Activated CD8-positive, alpha-beta memory T cell treated with anti-CD3 and anti-CD28 coated beads for 1 hour (primary cell): ENCODE measurements at places on chromosomes 12 and 14.

GRCh38 chr14:74954232-74954946 lies 1.0 kb downstream of the PGF start:
- DNase-seq = no peak

- DNase-seq = no peak
Observed at GRCh38 chr14:38056270-38056669, 151.4 kb upstream of the SSTR1 start.

GRCh38 chr12:122867691-122868461 lies 28.0 kb downstream of the VPS37B start:
- no peak for DNase-seq

- no peak for DNase-seq
Observed at GRCh38 chr12:93918262-93918661, 230.1 kb upstream of the PLXNC1 start.

DNA sequence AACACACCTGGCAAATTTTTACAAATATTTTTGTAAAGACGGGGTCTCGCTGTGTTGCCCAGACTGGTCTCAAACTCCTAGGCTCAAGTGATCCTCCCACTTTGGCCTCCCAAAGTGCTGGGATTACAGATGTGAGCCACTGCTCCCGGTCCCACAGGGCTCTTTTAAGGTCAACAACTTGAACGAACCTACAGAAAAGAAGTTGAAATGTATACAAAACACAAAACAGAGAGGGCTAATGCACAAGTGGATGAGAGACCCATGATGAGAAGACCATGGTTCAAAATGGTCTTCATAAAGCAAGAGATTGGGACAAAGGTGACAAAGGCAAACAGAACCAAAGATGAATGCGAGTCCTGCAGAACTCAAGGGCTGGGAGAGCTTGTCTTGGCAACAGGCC lies 91.4 kb downstream of the CALM1 start:
- DNase-seq = no peak

- no peak for DNase-seq
Observed at GRCh38 chr12:110560946-110561345, 22.2 kb downstream of the PPTC7 start.

DNA sequence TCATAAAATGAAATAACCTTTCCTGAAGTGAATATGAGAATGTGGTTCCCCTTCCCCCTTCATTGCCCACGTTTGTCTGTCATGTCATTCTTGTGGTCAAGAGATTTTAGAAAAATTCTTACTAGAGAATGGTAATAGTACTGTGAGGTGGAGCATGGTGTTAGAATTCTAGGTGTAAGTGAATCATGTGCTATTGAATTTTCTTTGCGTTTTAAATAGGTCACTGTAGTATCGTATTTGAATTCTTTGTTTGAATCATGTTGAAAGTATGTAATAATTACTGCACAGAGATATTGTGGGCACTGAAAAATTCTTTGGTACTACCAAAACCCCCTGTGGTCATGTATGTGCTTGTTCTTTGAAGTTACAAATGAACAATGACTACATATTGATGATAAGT lies 49.9 kb downstream of the FUT8 start:
- DNase-seq = no peak

- DNase-seq = no peak
Observed at GRCh38 chr14:34766060-34766459, 51.7 kb upstream of the CFL2 start.

DNA sequence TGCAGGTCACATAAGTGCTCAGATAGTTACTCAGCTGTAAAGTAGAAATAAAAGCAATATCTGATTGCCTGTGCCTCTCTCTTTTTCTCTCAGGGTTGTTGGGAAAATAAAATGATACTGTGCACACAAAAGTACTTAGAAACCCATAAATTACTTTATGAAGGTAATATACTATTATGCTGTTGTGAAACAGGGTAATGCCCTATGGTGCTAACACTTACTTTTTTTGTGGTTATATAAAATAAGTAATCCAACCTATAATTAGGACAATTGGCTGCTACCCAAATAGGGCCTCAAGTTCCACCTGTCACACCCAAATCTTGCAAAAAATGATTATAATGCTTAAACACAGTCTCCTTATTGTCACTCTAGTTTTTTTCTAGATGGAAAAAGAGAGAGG lies 50.6 kb downstream of the DAAM1 start:
- no peak for DNase-seq

GRCh38 chr12:67365131-67365530 lies 96.0 kb downstream of the CAND1 start:
- DNase-seq = no peak

- no peak for DNase-seq
Observed at GRCh38 chr12:3098436-3098835, 21.3 kb downstream of the TSPAN9 start.

- DNase-seq = no peak
Observed at GRCh38 chr14:102620413-102620812, 28.0 kb downstream of the RCOR1 start.

DNA sequence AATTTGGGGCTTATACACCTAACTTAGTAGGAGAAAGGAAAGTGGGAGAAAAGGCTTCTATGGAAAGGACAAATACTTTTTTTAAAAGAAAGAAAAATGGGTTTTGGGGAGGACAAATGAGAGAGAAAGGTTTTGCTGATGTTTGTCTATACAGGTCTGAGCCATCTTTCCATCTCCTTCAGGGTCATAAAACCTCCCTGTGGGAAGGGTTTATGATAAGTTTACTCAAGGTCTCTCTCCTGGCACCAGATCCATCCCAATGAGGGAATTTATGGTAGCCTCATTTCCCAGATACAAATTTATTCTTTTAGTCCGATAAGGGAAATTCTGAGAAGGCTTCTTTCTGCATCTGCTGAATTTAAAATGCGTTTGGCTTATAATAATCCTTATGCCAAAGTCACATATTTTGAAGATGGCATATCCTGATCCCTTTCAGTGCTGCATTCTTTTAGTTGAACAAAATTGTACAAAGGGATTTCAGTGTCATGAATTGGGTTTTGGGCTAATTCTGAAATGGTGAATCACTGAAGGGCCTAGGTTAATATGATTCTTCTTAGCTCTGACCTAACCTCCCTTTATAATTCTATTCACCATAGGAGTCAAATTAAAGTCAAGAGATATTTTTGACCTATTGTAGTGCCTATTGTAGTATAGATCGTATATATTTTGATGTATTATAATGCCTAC lies 173.5 kb upstream of the DYRK2 start:
- no peak for DNase-seq

- no peak for DNase-seq
Observed at GRCh38 chr14:36863271-36863670, 201.6 kb downstream of the PAX9 start.

- DNase-seq = no peak
Observed at GRCh38 chr12:53102883-53103807, at the start of gene SOAT2. Gene SOAT2 (plus strand): TSS chr12:53103486. CDS start chr12:53103578, 92 bp downstream.

DNA sequence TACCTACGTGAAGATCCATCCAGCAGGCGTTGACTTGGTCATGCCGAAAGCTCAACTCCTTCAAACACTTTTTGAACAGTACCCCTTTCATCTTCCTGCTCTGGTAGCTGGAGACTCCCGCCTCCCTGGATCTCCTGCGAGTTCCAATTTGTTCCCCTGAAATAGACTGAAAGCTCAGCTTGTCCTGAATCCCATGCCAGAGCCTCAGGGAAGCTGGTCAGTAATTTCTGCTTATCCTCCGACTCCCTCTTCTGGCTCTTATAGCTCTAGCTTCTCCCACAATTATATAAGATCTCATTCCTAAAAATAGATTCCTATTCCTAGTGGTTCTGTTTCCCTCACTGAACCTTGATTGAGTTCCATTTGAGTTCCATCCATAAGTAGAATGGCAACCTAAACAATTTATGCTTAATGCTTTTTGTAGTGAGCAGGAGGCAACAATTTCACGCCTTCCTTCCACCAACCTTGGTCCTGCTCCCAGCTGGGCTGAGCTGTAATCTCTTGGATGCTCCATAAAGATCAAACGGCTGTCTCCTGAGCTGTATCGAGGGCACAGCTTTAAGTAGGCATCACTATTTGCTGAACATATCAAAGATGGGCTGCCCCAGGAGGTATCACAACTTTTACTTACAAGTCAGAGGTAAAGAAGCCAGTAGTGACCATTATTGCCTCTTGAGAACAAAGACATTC lies 8.0 kb upstream of the TMEM132C start:
- DNase-seq = no peak
